ENCODE measurements at places on chromosomes 11 and 22.

DNA sequence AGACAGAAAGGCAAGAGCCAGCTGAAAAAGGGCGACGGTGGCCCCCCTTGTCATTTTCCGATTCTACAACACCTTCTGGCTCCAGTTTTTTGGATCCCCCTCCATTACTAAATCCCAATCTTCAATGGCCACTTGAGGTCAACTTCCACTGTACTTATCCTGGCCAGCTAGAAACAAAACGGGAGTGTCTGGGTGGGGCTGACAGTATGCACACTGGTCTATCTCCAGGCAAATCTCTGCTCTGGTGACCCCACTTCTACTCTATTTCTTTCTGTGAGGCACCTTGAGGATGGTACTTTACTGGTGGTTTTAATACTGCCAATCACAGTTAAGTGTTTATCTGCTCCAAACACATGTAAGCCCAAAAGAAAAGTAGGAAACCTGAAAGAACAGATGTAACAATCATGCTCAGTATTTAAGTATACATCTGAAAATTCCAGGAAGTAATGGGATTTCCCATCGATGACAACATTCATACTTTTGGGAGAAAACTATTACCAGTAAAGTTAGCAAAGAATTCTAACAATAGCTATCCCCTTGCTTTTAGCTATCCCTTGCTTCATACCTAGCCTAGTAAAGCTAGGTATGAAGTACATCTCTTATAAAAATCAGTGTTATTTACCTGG, 16.0 kb downstream of the CDON start:
- no peak for DNase-seq

GRCh38 chr11:76076749-76077148, 129.6 kb downstream of the WNT11 start:
- DNase-seq = no peak

GRCh38 chr11:93849751-93850593, 446 bp downstream of the VSTM5 start:
- no peak for DNase-seq

GRCh38 chr11:82976786-82977185, 75.2 kb downstream of the DDIAS start:
- no peak for DNase-seq

- no peak for DNase-seq
Measured at GRCh38 chr11:86464509-86465221, 90.0 kb downstream of the CCDC81 start.

- DNase-seq = no peak
Measured at GRCh38 chr11:34840736-34841386, 75.3 kb downstream of the APIP start.

DNA sequence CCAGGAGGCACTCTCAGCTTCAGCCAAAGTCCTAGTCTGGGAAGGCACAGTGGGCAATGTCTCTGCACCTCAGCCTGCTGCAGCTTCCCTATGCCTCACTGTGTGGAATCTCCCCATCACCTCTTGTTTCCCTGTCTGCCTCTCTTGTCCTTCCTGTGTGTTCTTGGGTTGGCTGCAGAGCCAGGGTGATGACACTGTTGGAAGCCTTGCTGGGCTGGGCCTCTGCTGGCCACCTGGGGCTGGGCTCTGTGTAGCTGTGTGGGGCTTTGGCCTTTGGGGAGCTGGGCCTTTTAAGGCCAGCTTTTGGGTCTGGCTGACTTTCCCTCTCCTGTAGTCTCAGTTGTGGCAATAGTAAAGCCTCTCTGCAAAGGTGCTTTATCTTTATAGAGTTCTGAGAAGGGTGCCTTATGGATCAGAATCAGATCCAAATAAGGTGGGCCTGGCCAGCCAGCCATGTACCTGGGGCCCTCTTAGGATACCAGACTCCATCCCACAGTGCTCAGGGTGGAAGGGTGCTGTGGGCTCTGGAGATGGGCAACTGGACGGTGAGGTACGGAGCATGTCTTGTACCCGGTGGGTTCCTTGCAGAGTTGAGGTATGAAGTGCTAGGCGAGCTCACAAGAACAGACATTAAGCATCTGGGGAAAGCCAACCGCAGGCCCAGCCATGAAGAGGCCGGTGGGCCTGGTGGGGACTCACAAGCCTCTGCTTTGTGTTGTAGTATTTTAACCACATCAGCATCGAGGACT, 10.3 kb upstream of the RANBP1 start:
- DNase-seq = no peak

DNA sequence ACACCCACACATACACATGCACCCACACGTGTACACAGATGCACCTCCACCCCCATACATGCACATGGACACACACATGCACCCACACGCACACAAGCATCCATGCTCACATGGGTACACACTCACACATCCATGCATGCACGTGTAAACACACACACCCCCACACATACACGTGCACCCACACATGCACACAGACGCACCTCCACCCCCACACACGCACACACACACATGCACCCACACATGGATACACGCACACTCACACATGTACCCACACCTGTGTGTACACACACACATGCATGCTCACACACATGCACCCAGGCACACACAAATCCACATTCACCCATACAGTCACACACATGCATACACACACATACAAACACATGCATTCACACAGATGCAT, 24.5 kb downstream of the CDPF1 start:
- no peak for DNase-seq

GRCh38 chr11:132052904-132053303, 682.5 kb downstream of the NTM start:
- DNase-seq = no peak

DNA sequence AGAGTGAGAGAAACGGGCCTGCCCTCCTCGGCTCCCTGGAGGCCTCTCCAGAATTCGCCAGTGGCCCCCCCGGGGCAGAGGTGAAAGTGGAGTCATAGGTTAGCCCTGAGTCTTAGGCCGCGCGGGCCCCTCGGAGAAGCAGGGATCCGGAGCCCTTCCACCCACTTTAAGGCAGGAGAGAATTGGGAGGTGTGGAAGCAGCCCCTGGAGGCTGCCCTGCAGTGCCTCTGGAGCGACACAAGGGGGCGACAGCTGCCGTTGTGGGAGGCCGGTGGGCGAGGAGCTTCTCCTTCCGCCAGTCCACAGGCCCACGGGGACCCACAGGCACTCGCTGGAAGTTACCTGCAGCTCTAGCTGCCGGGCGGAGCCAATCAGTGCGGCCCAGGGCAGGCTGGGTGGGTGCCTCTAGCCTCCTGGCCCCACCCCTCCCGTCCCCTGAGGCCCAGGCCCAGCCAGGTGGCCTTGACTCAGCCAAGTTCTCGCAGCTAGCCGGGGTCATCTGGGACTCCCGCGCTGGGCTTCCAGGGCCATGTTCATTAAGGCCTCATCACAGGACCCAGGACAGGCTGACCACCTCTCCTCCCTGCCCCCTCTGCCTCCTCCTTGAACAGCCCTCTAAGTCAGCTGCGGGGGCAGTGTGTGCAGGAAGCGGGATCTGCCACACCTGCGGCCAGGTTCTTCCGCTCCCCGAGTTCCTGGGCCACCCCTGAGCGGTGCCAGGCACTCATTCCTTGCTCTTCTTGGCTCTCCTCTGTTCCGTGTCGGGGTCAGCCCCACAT, 5.0 kb downstream of the DGKZ start:
- peak; percentile 70 for DNase-seq

Data from T-helper 17 cell (primary cell).